ENCODE measurements at places on chromosomes 5 and 9.
A peak's percentile ranks its signal among the peaks of the same experiment; 100 is the strongest.

- DNase-seq, result no peak
Observed at GRCh38 chr9:71896761-71897160, 14.2 kb downstream of the ABHD17B start.

GRCh38 chr5:115557667-115558387 is 13.3 kb upstream of the FEM1C start:
- DNase-seq, result no peak

GRCh38 chr5:129971714-129972113 is 67.4 kb downstream of the CHSY3 start:
- DNase-seq, result no peak

DNA sequence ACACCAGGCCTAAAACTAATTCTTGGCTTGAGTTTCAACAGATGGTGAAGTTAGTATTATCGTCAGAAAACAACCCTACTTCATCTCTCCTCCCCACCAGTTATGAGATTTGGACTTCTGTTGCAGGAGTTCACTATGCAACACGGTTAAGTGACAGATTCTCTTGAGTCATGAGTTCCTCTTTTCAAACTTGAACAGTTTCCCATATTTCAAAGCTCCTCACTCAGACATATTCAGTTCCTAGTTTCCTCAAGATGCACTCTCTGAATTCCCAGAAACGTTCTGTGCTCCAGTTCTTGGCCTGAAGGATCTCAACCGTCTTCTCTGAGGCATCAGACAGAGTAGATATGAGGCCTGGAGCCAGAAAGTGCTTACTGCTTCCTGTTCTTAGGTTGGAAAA is 7.3 kb upstream of the PTGER4 start:
- DNase-seq, result no peak

GRCh38 chr5:139379626-139380449 is 3.3 kb downstream of the SLC23A1 start:
- DNase-seq, result no peak

DNA sequence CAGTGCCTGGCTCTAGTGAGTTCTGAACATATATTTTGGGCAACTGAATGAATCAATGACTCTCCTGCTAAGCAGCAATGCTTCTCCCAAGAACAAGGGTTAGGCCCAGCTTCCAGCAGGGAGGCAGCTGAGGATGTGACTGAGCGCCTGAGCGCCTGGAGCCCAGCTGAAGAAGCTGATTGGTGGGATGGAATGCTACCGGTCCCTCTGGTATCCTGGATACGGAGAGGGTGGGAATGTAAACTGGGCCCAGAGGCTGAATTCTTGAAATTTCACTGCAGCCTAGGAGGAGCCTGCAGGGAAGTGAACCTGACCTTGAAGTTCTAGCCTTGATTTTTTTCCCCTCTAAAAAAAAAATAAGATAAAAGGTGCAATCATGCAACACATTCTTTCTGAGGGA is 43.2 kb downstream of the WWC1 start:
- no peak for DNase-seq

GRCh38 chr9:84832453-84832852 is 162.9 kb downstream of the NTRK2 start:
- no peak for DNase-seq

GRCh38 chr9:101925498-101925897 is 187.1 kb upstream of the GRIN3A start:
- DNase-seq, result no peak

DNA sequence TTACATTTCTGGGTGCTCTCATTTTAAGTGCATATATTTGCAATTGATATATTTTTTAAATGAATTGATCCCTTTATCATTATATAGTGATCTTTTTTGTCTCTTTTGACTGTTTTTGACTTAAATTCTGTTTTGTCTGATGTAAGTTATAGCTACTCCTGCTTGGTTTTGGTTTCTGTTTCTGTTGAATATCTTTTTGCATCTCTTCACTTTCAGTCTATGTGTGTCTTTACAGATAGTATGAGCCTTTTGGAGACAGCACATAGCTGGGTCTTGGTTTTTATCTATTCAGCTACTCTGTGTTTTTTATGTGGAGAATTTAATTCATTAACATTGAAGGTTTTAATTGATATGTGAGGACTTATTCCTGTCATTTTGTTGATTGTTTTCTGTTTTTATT is 311.3 kb downstream of the SPATA31D1 start:
- no peak for DNase-seq

DNA sequence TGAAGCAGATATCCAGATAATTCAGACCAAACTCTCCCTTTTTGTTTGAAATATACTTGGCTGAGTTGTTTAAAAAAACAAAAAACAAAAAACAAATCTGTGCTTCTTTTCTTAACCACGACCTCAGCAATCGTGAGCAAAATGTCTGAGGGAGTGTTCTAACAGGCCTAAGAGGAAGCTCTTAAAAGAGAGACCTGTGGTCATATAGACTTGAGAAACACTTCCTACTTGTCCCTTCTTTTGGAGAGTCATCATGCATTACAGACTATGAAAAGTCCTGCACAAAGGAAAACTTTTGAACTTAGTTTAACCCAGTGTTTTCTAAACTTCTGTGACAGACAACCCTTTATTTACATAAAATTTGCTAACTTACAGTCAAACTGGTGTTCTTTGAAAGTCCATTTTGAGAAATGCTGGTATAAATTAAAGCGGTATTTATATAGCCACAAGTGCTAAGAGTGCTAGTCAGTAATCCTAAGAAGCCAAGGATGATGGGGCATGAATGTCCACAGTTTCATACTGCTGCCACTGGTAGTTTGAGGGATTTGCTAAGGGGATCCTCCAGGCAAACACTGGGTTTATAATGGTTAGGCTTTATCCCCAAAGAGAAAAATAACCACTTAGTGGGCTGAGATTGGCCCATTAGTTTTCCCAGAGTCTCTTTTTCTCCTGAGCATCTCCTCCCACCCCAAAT is 199.8 kb downstream of the LRRC70 start:
- no peak for DNase-seq

DNA sequence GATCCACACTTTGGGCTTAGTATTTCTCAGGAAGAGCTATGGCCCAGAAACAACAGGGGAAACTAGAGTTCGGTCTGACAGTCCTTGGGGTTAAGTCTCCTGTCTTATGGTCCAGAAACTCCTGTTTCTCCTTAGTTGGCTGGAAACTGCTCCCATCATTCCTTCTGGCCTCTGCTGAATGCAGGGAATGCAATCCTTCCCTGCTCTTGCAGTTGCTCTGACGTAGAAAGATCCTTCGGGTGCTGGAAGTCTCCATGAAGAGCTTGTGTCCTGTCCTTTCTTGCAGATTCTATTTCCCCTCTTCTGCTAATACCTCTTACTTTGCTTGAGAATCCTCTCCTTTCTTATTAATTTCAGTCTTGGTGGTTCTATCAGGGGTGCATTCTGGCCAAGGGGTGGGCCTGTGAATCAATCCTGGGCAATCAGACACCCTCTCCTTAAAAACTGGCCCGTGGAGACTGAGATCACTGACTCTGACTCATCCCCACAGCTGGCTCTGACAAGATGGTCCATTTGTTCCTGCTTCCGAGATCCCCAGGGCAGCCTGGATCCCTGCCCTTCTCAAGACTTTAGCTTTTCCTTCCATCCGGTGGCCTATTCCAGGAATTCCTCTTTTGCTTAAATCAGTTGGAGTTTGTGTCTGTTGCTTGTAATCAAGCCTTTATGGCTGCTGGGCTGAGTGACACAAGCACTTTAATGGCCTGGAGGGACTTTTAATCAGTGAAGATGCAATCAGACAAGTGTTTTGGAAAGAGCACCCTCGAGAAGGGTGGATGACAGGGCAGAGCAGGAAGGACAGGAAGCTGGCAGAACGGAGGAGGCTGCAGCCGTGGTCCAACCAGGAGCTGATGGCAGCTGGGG is 23.7 kb downstream of the PTGS1 start:
- no peak for DNase-seq

GRCh38 chr9:24614070-24614469 is 68.4 kb upstream of the IZUMO3 start:
- DNase-seq, result no peak

DNA sequence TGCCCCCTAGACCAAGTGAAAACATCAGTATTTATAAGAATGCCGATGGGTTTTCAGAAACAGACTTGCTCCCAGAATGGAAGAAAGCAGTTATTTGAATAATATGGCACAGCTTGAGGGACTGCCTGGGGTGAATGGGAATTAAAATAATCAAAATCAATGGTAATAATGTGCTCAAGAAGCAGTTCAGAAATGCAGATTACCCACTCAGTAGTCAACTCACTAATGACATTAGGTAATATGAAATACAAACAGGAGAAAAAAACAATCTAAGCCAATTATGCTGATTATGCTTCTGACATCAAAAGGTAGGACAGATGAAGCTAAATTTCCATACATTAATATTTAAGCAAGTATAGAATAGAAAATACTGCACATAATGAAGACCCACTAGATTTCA is 179.3 kb downstream of the ENC1 start:
- no peak for DNase-seq

GRCh38 chr5:50922942-50923767 is 256.7 kb downstream of the PARP8 start:
- no peak for DNase-seq

GRCh38 chr9:78923966-78924659 is 627.2 kb downstream of the PSAT1 start:
- peak; percentile 41 for DNase-seq

DNA sequence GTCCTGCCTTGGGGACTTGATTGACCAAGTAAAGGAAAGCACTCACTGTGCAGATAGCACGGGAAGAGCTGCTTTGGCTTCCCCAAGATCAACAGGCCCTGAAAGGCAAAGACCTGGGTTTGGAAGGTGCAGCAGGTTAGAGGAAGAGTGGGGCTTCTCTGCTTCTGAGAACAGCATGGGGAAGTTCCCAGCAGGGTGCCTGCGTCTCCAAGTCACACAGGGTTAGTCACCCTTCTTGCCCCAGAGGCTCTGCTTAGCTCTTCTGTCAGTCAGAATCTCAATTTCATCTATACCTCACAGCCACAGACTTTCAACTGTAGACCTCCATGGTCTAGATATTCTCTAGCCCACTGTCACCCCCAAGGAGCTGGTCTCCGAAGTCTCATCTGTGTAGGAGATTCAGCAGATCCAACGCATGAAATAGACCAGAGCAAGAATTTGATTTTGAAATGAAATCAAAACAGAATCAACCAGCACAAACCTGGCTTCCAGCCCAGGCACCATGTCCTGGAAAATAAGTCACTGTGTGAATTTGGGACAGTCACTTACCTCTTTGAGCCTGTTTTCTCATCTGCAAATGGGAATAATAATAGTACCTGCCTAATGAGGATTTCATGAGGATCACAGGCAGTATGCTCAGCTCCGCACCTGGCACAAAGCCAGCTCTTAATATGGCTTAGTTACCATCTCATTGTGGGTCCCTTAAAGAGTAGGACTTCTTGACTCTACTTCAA is 64.0 kb downstream of the SFXN1 start:
- no peak for DNase-seq

DNA sequence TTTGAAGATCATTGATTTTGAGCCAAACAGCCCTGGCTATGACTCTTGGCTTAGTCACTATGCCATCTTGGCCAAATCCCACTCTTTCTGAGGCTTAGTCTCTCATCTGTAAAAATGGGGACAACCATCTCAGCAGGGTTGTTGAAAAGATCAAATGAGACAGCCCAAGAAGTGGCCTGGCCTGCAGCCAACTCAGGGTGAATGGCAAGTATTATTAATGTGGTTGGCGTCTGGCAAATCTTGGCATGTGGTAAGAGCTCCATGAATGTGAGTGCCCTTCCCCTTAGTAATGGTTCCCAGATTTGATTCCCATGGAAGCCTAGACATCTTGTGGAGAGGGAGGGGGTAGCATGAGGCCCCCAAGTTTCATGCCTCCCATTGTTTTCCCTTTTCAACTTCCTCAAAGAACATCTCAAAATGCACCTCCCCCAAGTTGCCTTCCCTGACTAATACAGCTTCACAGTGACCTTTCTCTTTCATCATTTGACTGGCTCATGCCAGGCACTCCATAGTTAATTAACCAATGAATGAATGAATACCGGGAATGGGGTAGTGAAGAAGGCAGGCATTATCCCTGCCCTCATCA is 11.8 kb upstream of the TGFBI start:
- DNase-seq, result no peak

DNA sequence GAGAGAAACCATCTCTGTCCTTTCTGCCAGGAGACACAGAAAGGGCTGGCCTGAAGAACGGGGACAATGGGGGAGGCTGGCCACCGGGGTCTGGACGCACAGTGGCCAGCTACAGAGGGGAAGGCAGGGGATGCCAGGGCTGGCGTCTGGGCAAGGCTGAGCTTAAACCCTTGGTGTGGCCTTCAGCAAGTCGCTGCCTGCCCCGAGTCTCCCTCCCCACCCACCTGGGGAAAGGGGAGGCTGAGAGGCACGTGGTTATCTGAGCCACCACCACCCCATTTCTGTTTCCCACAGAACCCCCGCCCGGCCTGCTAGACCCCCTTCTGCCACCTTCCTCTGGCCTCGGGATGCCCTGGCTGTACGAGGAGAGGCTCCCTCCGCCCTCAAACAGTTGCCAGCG is 115.3 kb downstream of the VAV2 start:
- no peak for DNase-seq

GRCh38 chr5:66100851-66101250 is 43.2 kb upstream of the SREK1 start:
- DNase-seq, result no peak

- DNase-seq, result no peak
Observed at GRCh38 chr9:118558026-118558425, 811.2 kb downstream of the BRINP1 start.

- DNase-seq, result no peak
Observed at GRCh38 chr9:87479801-87480201, 17.9 kb upstream of the DAPK1 start.

DNA sequence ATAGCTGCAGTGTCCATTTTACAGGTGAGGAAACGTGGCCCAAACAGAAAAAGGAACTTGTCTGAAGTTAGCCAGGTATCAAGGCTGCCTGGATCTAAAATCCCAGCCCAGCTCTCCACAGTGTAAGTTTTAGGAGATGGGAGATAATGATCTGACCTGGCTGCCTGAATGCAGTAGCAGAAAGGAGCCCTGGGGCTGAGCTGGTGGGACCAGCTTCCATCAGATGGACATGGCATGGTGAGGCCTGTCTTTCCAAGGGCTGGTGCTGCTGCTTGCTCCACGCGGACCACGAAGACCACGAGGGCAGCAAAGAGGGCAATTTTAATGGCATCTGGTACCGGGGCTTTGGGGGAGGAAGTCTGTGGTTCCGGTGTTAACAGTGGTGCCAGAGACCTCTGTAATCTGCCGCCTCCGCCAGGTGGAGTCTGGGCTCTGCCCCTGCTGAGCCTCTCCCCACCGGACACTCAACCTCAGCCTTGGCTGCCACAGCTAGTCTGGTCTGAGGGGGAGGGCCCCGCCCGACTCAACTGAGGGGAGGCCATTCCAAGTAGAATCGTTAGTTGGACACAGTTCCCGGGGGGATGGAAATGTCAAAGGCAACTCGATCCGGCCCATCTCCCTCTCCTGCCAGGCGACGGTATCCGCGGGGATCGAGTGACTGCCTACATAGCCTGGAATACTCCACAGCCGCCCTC is 650 bp downstream of the MYORG start:
- no peak for DNase-seq

DNA sequence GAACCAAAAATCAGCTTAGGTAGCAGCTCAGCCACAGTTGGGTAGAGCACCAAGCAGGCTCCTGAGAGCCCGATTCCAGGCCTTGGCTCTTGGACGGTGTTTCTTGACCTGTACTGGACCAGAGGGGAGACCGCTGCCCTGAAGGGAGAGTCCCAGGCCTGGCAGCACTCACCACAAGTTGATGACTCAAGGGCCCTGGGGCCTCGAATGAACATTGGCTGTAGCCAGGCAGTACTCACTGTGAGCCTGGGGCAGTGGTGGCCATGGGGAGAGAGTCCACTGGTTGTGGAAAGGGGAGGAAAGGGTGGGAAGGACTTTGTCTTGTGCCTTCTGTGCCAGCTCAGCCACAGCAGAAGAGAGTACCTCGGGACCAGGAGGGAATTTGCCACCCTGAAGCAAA is 166.1 kb downstream of the EDIL3 start:
- no peak for DNase-seq

All from NCI-H1930 (cell line).